ENCODE measurements at places on chromosomes 12 and 14.

- DNase-seq, result no peak
Measured at GRCh38 chr12:47223031-47223847, 143.5 kb upstream of the AMIGO2 start.

DNA sequence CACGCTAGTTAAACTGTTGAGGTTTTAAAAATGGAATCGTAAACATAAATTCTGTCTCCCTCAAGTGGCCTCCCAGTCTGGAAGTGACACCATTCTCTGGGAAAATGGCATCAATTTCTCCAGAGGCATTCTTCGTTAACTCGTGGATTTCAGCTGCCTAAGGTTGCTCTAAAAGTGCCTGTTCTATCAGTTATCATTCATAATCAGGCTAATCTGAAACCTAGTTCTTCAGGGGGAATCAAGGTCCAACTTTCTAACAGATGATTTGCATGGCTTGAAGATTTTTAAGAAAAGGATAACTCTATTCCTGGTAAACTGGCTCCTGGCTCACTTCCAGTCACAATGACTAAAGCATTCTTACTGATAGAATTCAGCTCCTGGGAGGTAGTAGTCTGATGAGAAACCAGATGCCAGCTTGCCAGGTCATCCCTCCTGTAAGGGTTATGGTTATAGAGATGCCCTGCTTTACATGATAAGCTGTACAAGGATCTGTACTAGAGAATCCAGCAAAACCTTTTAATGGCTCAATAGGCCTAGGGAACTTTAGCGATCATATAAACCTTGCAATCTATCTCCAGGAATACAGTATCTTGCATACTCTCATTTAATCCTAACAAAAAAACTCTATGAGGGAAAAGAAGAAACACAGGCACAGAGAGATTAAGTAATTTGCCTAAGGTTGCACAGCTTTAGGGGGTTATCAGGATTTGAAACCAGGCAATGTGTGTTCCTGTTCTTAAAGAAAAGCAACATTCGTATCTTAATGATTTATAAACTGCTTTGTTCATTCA is 1.5 kb downstream of the L3HYPDH start:
- DNase-seq, result no peak

- no peak for DNase-seq
Measured at GRCh38 chr12:113315358-113315757, 19.6 kb downstream of the SLC8B1 start.

GRCh38 chr12:94397401-94397800 is 62.3 kb downstream of the CEP83 start:
- DNase-seq, result no peak

- DNase-seq, result no peak
Measured at GRCh38 chr14:104393898-104394381, 185.6 kb upstream of the C14orf180 start.

DNA sequence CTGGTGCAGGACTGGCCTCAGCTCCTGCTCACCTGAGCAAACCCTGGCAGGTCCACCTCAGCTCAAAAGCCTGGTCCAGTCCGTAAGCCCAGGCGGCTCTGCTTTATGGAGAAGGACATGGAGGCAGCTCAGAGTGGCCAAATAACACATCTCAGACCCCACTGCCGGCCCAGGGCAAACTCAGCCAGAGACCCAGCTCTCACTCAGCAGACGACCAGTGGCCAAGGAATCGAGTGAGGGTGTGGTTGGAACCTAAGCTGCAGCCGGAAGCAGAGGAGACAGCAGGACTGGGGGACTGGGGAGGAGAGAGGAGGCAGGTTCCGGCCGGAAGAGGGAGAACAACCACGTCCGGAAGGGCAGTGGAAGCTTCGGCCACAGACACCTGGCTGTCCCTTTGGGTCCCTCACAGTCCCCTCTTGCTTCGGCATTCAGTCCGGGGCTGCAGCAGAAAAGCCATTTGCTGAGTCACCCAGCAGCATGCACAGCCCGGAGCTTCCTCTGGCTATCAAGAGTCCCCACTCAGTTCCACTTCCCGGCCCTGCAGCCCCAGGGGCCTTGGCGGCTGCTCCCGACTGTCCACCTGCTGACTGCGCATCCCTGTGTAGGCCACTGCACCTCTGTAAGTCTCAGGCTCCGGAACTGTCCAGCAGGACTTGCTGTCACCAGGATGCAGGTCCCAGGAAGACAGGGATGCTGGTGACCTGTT is 104.0 kb downstream of the CALM1 start:
- DNase-seq, result no peak

DNA sequence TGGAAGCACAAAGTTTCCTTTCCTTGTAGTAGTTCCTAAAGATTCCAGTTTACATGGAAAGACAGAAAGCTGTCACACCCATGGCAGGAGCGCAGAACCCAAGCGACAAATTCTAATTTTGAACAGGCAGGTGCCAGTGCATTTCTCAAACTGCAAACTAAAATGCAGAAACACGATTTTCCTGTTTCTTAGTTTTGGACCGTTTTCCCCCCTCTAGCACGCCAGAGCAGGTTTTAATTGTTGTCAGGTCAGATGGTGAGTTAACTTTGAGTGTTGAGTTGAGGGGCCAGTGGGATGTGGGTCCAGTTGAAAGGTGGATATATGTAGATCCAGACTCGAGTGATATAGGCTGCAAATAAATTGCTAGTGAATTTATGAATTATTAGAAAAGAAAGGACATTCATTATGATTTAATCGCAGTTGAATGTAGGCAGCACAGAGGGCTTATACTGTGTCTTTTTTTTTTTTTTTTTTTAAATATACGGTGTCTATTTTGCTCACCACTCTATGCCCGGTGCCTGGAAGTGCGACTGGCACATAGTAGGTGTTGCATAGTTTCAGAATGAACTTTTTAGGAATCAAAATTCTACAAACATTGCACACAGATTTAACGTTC is 909 bp upstream of the ETFBKMT start:
- no peak for DNase-seq

GRCh38 chr12:110330544-110330943 is 49.5 kb downstream of the ATP2A2 start:
- DNase-seq, result no peak

DNA sequence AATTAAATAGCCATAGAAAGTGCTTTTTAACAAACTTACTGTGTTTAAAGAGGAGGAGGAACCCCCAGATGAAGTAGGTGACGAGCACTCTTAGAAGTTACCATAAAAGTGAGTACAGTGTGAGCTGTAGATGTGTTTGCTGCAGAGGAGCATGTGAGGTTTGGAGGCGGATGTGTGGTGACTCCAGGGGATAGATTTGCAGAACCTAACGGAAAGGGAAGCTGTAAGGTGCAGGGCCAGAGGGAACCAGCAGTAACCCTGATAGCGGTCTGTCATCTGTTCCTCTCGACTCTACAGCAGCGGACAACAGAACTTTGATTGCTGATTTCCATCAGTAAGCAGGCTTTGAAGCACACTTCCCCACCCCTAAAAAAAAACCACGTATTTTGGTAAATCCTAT is 5.2 kb downstream of the CALM1 start:
- DNase-seq, result no peak

GRCh38 chr14:69244946-69245345 is 15.0 kb upstream of the GALNT16 start:
- no peak for DNase-seq

DNA sequence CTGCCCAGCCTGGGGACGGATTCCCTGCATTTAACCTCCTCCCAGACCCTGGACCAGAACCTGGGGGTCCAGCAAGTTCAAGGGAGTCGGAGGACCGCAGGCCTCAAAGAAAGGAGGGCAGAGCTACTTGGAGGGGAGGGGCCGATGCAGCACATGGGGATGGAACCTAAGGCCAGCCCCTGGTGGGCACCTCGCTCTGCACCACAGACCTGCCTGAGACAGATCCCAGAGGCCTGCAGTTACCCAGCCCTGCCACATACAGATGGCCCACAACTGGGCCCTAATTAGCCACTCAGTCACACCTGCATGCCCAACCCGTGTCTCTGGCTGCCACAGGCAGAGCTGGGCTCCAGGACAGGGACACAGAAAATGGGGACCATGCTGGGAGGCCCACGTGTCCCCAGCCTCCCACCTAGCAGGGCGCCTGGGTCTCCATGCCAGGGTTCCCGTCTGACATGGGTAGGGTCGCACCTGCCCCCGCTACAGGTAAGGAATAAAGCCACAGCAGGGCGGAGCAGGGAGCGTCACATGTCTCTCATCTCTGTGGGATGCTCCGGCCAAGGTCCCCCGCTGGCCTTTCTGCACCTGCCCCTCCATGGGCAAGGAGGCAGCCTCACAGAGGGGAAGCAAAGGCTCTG is 16.7 kb downstream of the AKT1 start:
- DNase-seq, result no peak

DNA sequence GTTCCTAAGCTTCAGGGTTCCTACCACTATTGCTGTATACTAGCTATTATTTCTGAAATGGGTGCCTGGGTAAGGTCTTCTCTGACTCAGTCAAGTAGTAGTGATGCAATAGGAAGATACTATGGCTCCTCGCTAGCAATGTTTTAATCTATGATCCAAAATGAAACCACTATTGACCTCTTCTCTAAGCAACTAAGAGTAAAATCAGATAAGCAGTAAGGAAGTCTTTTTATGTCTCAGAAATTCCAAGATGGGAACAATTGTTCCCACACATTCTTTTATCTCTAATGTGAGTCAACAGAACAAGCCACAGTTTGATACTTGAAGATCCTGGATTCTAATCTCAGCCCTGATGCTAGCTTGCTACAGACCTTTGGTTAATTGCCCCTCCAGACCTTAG is 45.1 kb downstream of the AREL1 start:
- no peak for DNase-seq

GRCh38 chr12:127820271-127820670 is 446.7 kb upstream of the TMEM132C start:
- no peak for DNase-seq

GRCh38 chr12:101829639-101830366 is 956 bp downstream of the GNPTAB start:
- DNase-seq, result no peak

DNA sequence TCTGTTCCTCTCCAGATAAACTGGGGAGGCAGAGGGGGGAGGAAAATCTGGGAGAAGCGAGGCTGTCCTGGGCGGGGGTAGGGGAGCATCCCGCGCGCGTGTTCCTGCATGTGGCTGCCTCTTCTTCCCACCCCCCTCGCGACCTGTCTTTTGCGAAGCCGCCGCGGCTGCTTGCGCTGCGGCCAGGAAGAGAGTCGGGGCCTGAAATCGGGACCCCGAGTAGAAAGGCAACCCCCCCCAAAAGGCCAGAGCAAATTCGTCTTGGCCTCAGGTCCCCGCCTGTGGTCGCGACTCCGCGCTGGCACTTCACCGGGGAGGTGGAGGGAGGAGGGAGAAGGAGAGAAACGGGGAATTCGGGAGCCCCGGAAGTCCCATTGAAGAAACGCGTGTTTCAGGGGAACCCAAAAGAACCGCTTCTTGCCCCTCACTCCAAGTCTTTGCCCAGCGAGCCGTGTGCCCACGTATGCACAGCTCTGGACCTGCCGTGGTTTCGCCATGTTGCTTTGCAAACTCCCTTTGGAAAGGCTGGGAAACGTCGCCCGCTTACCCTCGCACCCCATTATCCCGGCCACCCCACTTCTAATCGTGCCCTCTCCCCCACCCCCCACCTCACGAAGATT is 944 bp downstream of the CCND2 start:
- DNase-seq, result no peak

DNA sequence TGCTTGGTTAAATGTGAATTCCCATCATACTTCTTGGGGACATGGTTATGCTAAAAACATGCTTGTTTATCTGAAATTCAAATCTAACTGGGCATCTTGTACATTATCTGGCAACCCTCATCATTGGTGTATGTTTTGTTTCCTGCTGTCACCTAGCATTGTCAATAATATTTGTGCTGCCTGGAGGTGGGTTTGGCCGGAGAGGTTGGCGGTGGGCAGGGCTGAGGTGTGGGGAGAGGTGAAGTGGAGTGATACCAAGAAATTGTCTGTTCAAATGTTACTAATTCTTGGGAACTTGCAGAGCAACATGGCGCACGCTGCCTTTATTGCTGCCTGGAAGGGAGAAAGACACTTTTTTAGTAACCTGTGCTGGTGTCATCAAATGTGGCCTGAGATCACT is 280.5 kb downstream of the VRK1 start:
- no peak for DNase-seq

GRCh38 chr14:104503691-104504090 is 75.9 kb upstream of the C14orf180 start:
- no peak for DNase-seq

- DNase-seq, result no peak
Measured at GRCh38 chr12:117803001-117803400, 165.8 kb downstream of the KSR2 start.

GRCh38 chr12:71430756-71431155 is 8.8 kb upstream of the LGR5 start:
- no peak for DNase-seq

GRCh38 chr12:738712-739111 is 13.7 kb upstream of the WNK1 start:
- DNase-seq, result no peak

GRCh38 chr12:40464121-40464520 is 228.1 kb upstream of the CNTN1 start:
- DNase-seq, result no peak

DNA sequence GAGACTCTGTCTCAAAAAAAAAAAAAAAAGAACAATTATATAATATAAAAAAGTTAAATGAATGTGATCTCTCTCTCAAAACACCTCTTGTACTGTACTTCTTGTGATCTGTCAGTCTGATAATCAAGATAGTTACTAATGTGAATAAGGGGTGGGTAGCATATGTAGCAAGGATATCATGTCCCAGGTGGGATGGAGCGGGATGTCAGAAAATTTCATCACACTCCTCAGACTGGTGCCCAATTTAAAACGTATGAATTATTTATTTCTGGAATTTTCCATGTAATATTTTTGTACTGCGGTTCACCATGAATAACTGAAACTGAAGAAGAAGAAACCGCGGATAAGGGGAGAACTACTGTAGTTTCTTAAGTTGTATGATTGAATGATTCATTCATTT is 11.0 kb downstream of the CNOT2 start:
- DNase-seq, result no peak

DNA sequence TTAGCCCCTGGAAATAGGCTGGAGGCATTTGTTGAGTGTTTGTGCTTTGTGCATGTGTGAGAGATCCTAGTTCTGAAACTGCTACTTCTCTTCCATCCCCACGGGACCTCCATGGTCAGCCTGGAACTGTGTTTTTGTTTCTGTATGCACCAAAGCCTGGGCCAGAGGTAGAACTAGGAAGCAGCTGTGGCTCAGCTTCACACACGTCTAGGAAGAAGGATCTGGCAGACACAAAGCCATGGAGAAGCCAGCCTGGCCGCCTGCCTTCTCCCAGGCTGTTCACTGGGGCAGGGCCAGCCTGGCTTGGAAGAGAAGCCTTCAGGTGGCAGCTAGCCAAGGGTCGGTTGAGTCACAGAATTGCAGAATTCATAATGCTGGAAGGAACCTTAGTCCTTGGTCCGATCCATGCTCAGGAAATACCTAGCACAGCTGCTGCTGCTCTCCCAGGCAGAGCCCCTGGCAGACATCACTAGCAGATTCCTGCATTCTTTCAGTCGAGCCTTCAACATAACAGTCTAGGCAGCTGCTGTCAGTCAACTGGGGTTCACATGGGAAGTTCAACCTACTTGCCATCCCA is 27.0 kb downstream of the RIN3 start:
- DNase-seq, result peak; percentile 62

- no peak for DNase-seq
Measured at GRCh38 chr12:86264451-86265328, 8.5 kb upstream of the MGAT4C start.

- DNase-seq, result no peak
Measured at GRCh38 chr12:54019091-54019811, 9.0 kb upstream of the HOXC6 start.

Measured in frontal cortex (tissue), 4 donors.